ENCODE measurements at places on chromosomes 7 and 10.
A peak's percentile ranks its signal among the peaks of the same experiment; 100 is the strongest.

GRCh38 chr7:72540106-72540611, 128.0 kb upstream of the CALN1 start:
- no peak for DNase-seq

- DNase-seq, result no peak
Measured at GRCh38 chr10:117135026-117135372, 3.1 kb downstream of the VAX1 start.

GRCh38 chr7:30162622-30163124, 27.9 kb downstream of the MTURN start:
- DNase-seq, result peak; percentile 69

DNA sequence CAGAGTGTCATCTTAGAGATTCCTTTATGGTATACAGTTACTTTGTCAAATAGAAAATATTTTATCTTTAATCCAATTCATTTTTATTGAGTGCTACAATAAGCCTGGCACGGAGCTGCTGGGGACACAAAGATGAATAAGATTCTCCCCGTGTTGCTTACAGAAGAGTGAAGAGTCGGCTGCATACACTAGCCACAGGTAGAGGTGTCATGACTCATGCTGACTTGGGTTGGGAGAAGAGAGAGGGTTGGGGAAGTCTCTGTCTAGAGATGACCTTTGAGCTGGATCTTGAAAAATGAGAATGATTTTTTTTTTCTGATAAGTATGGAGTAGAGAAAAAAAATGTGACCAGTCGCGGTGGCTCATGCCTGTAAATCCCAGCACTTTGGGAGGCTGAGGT, 289.9 kb upstream of the CELF2 start:
- DNase-seq, result no peak

Measured in fibroblast of skin of scalp (primary cell).